Forelimb muscle (tissue), 1 donor: ENCODE measurements at places on chromosomes 2 and 18.

DNA sequence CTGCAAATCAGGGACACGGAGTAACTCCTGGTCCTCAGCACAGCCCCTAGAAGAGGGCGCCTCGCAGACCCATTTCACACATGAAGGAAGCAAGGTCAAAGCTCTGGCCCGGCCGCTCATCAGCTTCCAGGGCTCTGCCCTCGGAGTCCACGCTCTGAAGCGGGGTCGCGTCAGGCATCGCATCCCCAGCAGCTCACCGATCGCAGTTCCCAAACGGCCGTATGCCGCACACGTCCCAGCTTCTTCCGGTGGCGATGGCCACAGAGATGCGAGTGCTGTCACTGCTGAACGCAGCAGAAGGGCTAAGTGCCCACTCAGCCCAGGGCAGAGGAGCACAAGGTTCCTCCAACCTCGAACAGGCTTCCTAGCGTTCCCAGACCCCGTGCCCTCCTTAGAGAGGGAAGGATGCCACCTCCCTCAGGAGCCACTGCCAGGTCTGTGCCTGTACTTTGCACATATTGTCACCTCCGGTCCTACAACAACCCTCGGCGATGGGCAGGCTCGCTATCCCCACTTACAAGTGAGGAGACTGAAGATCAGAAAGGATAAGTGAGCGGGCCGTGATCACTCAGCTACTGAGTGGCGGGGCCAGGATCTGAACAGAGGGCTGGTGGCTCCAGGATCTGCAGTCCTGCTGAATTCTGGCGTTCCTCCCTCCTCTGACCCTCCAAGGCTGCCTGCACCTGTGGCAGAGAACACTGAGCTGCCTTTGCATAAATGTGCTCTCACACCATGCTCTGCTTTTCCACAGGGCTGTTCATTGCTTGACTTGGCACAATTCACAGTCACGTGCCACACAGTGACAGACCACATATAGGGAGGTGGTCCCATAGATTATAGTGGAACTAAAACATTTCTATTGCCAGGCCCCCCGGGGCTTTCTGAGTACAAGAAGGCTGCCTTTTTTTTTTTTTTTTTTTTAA lies 71.4 kb downstream of the COPS8 start:
- no peak for DNase-seq

DNA sequence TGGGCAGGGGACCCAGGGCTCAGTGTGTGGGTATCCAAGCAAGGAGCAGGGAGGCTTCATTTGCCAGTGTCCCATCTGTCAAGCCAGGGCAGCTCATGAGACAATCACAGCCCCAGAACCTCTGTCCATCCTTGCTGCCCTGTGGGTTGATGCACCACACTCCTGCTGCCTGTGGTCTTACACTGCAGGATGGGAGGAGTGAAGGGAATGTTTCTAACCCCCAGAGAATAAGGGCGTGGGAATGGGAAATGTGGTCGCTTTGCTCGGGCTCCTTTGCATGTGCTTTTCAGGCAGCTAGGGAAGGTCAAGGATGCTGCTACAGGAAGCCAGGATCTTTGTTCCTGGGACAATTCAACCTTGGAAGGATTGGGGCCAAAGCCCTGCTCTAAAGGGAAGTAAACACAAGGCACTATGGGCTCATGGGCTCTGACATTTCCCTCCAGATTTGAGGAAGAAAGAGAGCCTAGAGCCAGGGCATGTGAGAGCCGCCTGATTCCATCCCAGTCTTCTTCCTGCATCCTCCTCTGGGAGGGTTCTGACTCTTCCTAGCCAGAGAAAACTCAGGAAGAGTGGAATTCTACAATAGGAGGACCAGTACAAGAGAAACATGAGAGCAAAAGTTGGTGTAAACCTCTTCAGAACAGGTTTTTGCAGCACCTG lies 18.8 kb upstream of the MAP3K20 start:
- no peak for DNase-seq

- no peak for DNase-seq
These were observed 103.8 kb downstream of the SNTG2 start for GRCh38 chr2:1054399-1054798.

DNA sequence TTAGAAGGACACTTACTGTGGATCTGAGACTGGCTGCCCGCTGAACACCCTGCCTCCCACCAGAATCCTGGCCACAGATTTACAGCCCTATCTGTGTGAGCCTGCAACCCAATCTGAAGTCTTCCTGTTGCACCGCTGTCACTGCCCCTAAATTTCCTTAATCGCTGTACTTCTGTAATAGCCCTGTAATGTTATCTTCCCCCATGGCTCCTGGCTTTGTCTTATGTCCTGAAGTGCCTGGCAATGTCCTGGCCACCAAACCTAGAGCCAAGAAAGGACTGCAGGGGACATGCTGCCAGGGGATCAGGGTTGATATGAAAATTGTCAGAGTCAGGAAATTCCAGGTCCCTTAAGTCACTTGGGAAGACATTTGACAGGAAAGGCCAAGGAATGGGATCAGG lies 52.7 kb downstream of the FHOD3 start:
- DNase-seq: no peak

DNA sequence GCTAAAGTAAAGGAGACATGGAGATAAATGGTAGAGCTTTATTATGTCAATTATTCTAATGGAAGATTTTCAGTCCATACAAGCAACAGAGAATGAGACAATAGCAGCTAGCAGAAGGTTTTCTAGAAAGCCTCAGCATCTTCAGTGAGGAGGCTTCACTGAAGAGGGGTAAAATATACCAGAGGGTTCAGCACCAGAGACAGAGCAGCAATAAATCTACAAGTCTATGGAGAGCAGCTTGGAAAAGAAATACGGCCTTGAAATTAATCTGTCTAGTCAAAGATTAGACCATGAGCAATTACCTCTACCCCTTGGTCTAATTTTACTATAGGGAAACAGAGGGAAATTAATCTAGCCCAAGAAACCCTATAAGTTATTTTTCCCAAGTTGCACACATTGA lies 185.7 kb upstream of the CRIM1 start:
- no peak for DNase-seq

DNA sequence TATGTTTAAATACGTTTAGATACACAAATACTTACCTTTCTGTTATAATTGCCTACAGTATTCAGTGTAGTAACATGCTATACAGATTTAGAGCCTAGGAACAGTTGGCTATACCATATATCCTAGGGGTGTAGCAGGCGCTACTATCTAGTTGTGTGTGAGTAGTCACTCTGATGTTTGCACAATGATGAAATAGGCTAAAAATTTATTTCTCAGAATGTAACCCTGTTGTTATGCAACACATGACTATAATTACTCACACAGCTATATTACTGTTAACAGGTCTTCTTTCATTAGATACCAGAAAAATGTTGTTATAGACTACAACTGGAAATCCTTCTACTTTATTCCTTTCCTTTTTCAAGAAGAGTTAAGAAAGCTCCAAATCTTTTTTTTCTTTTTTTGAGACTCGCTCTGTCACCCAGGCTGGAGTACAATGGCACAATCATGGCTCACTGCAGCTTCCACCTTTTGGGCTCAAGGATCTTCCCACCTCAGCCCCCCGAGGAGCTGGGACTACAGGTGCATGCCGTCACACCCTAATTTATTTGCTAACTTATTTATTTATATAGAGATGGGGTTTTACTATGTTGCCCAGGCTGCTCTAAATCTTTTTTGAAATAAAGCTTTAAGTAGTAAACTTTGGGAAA lies 48.5 kb downstream of the C2orf74 start:
- no peak for DNase-seq

DNA sequence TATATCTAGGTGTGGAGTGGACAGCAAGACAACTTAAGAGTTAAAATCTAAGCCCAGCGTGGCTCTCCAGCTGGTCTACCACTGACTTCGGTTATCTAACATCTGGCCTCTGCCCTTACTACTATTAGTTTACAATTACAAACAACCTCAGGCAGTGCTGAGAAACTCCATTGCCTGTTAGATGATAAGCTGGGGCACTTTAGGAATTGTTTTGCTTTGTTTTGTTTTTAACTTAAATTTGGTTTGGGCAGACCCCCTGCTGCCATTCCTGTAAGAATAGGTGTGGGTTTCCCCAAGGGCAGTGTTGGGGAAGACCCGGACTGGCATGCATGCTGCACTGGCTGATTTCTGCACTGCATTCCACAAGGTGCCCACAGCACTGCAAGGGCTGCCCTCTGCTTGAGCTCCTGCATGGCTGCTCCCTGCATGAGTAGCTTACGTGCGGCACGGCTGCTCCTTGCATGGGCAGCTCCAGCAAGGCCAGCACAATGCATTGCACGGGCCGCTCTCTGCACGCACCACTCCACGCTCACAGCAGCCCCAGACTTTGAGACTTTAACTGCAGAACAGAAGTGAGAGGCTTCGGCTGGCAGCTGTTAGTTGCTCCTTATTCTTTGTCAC lies 74.2 kb upstream of the SERTAD2 start:
- no peak for DNase-seq

GRCh38 chr2:181058378-181059269 lies 78.2 kb downstream of the UBE2E3 start:
- no peak for DNase-seq

DNA sequence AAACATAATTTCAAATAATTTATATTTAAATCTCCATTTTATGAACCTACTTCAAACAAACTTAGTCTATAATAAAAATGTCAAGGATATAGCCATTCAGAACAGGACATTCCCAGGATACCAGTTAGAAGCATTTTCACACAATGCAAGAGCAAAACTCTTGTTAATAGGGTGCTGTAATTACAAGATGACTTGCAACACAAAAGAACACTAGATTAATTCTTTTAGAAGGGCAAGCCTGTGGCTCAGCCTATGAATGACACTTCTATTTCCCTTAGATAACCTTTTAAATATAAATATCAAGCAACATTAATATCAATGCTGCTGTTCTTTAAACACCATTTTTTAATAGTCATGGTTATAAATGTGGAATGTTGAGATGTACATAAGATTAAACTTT lies 157.9 kb upstream of the SCN7A start:
- no peak for DNase-seq

DNA sequence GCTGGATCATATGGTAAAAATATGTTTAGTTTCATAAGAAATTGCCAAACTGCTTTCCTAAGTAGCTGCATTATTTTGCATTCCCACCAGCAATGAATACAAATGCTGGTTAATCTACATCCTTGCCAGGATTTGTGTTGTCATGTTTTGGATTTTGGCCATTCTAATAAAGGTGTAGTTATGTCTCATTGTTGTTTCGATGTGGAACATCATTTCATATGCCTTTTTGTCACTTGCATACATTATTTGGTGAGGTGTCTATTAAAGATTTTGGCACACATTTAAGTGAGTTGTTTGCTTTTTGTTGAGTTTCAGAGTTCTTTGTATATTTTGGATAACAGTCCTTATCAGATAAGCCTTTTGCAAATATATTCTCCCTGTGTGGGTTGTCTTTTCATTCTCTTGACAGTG lies 299.2 kb upstream of the TFPI start:
- DNase-seq: no peak

GRCh38 chr2:79292958-79293315 lies 133.4 kb upstream of the REG3A start:
- DNase-seq: no peak

GRCh38 chr2:215032153-215032552 lies 106.3 kb downstream of the ABCA12 start:
- no peak for DNase-seq

DNA sequence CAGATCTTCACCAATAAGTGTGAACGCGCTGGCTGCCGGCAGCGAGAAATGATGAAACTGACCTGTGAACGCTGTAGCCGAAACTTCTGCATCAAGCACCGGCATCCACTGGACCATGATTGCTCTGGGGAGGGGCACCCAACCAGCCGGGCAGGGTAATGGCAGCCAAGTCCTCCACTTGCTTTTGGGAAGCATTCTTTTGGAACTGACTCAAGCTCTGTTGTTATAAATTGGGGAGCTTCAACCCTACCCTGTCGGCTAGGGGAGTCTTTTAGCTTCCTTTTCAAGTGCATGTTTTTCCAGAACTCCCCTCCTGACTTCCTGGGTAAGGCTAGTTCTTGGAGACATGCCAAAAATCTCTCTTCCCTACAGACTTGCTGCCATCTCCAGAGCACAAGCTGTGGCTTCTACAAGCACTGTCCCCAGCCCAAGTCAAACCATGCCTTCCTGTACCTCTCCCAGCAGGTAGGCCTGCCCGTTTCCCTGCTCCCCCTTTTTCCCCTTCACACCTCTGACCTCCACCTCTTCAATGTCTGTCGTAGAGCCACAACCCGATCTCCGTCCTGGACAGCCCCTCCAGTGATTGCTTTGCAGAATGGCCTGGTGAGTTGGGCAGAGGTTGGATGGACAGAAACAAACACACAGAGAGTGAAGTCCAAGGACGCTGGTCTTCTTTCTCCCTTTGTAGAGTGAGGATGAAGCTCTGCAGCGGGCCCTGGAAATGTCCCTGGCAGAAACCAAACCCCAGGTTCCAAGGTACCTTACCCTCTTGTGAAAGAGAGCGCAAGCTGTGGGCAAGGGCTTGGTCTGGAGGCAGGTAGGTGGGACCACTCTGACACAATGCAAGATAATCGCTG lies 1.5 kb downstream of the ZFAND2B start:
- no peak for DNase-seq

DNA sequence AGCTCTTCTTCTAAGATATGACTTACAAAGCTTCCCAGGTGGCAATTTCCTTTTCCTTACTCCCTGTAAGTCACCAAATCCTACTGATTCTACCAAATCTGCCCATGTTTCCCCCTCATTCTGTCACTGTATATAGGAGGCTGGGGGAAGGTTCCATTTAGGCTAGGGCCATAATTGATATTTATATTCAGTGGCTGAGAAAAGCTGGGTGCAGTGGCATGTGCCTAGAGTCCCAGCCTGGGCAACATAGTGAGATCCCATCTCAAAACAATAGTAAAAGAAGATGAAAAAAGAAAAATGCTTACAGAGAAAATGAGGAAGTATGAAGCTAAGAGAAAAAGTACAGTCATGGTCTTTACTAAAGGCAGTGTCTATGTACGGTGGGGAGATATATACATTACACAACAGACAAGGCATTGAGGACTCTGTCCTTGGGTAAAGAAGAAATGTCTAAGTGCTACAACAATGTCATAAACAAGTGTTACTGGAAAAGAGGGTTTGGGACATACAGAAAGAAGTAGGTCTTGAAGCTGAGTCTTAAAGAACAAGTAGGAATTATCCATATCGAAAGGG lies 4.8 kb downstream of the CWC22 start:
- DNase-seq: no peak

GRCh38 chr2:219140722-219141121 lies 19.9 kb downstream of the NHEJ1 start:
- DNase-seq: no peak

DNA sequence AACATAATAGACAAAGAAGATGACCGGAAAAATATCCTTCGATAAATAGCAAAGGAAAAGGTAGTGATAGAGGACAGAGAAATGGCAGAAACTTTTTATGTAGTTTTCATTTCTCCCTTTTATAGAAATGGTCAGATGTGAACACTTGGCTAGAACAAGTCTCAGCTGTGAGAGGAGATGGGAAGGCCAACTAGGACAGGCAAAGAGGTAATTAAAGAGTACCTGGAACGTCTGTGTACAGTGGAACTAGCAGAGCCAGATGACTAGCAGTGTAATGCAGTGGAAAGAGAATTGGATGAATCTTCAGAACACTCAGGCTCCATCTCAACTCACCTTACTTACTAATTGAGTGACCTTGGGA lies 69.2 kb downstream of the NABP1 start:
- no peak for DNase-seq

DNA sequence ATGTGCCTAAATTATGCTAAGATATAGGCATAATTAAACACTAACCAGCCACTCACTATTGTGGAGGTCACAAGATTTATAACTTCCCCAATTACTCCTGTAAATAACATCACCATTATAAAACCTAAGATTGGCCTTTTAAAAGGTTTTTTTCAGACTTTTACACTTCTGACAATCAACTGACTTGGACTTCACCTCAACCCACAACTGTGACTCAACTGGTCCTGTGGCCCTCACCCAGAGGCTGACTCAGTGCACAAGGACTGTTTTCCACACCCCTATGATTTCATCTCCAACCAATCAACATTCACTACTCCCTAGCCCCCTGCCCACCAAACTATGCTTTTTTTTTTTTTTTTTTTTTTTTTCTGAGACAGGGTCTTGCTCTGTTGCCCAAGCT lies 11.6 kb downstream of the TTR start:
- no peak for DNase-seq
